ENCODE measurements at places on chromosomes 5 and 9. TPM values are rescaled to one million over a fixed set of nuclear protein-coding genes. Genes with fewer than 3 reads are reported as not detected.

PCDHGA3 gene
- 5.3 TPM for total RNA-seq

PCDHB2 gene
- total RNA-seq, result 4.6 TPM

ANKRD31 gene
- 0.14 TPM for total RNA-seq

DNA sequence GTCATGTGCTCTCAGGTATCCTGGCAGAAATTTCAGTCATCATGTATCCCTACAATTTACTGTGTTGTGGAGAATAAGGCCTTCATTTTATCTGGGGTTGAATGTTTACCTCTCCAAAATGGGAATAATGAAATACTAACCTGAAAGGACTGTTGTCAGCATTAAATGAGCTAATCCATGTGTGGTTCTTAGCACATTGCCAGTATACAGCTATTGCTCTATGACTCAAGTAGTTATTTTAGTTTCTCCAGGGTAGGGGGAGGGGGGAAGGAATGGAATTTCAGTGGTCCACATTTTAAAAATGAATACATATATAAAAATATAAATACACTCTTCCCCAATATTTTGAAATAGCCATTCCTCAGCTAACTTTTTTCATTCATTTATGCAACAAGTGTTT lies 3.5 kb downstream of the PAM start:
- H3K27me3 ChIP-seq, result no peaks in the 10 kb centered on the region
- H3K4me3 ChIP-seq, result peak overlapping the region; percentile 45
- no peak for DNase-seq
- peak overlapping the region; percentile 49 for H3K27ac ChIP-seq
- peaks cover 54% of the 10 kb centered on the region for H3K4me1 ChIP-seq

GRCh38 chr5:5285906-5286305 lies 136.6 kb upstream of the ICE1 start:
- H3K4me3 ChIP-seq, result no peak overlapping the region
- no peaks in the 10 kb centered on the region for H3K36me3 ChIP-seq
- no peak for DNase-seq
- no peaks in the 10 kb centered on the region for H3K4me1 ChIP-seq
- no peak overlapping the region for H3K27ac ChIP-seq
- no peaks in the 10 kb centered on the region for H3K27me3 ChIP-seq

GRCh38 chr5:165139721-165140120 lies 1634.3 kb downstream of the MAT2B start:
- no peaks in the 10 kb centered on the region for H3K36me3 ChIP-seq
- no peak overlapping the region for H3K27ac ChIP-seq
- no peak overlapping the region for H3K4me3 ChIP-seq
- H3K4me1 ChIP-seq, result no peaks in the 10 kb centered on the region
- H3K27me3 ChIP-seq, result no peaks in the 10 kb centered on the region

All from thoracic aorta (tissue), 2 donors.